Activated T-helper 17 cell treated with anti-CD3 and anti-CD28 coated beads, Interleukin-2, amount 50 U/mL, for 72 hours (primary cell): ENCODE measurements at places on chromosomes 3 and 15.

GRCh38 chr3:119945291-119945690 is 149.0 kb downstream of the GSK3B start:
- ATAC-seq, result no peak

- ATAC-seq, result no peak
These were observed 271.5 kb downstream of the XXYLT1 start for GRCh38 chr3:194999491-194999890.

DNA sequence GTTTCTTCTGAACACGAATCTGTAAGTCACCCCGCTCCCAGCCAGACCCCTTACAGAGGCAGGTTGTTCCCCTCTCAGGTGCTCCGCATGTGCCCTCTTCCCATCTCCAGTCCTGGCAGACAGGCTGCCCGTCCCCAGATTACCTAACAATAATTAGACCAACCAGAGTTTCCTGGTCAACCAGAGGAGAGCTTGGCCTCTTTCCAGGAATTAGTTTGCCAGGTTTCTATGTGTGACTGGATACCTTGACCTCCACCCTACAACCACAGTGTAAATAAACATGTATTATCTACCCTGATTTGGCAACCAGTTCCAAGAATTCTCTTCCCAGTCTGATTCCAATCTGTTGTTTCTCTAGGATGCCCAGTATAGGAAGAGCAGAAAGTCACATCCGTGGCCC is 178.0 kb upstream of the UMPS start:
- ATAC-seq, result no peak

DNA sequence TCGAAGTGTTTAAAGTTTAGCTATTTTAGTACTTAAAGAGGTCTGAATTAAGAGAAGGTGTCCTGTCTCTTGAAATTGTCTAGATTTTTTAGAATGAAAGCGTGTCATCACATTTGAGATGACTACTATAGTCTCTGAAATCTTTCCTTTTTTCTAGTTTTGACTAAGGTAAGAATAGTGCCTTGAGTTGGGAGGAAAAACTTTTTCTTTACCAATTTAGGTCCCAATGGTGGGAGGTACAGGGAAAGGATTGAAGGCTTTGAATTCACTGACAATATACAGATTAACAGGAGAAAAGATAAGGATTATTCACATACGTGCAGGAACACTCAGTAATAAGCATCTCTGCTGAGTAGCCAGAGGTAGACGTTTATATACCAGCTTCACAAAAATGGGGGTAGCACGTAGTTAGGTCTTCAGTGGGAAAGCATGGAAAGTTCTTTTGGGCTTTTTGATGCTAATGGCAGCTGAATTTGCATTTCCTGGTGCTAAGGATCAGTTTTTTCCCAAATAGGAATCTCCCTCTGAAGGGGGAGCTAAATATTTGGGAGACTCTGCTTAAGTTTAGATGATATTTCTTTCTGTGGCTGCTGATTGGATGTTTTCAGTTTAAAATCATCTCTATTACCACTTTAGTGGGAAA is 88.1 kb downstream of the VPS8 start:
- ATAC-seq, result no peak

- no peak for ATAC-seq
These were observed 70.4 kb downstream of the GJD2 start for GRCh38 chr15:34684351-34684750.

DNA sequence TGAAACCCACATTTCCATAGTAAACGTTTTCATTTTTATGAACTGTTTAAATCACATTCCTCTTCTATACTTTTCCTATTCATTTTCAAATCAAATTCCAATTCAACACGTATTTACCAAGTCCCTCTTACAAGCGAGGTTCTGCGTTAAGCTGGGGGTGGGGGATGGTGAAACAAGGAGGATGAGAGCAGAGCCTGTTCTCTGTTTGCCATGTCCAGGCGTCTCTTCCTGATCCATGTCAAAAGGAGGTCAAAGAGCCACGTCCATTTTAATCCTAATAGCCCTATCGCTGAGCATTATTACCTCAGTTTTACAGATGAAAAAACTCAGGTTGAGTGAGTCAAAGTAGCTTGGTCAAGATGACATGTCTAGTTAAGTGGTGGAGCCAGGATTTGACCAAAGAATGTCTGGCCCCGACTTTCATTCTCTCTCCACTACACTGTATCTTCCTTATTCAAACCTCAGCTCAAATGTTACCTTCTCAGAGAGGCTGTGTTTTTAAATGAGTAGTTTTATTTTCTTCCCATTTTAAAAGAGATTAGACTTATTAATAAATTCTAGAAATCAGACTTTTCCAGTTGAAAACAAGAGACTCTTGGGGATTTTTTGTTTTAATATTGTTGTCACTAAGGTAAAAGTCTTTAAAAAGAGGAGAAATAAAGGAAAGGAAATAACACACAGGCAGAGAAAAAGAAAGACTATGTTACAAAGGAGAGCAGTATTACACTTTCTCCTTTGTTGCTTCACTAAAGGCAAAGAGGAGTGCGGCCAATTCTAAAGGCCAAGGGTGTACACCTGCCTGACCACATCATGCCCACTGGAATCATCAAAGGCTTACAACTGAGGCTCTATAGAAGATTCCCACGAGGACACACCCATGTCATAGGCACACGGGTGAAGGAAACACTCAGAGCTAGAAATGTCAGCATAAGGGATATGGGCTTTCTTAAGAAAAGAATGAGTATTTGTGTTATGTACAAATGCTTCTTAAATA is 42.4 kb downstream of the MYO5A start:
- no peak for ATAC-seq

DNA sequence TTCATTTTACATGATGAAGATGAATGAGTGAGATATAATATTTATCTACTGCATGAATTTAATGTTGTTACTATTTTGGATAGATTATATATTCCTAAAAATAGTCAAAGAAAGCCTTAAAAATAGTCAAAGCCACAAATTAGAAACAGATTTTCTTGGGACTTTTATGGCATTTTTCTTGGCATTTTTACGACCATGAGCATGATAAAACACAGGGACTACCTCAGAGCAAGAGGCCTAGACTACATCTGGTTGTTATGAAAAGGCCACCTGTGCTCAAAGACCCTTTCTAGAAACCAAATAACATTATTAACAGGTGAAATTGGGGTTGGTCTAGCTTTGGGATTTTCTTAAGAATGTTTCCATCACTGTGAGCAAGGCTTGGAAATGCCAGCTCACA is 281.0 kb downstream of the OXSM start:
- ATAC-seq, result no peak

- ATAC-seq, result no peak
These were observed 19.3 kb downstream of the PDZRN3 start for GRCh38 chr3:73605412-73605811.
